Activated CD4-positive, alpha-beta T cell treated with anti-CD3 and anti-CD28 coated beads, Interleukin-2, Interleukin-4, amounts not matched to agents 100 ng/mL and 50 ng/mL, durations not matched to agents 16 hours and 8 hours (primary cell): ENCODE measurements at places on chromosomes 7 and 10.

DNA sequence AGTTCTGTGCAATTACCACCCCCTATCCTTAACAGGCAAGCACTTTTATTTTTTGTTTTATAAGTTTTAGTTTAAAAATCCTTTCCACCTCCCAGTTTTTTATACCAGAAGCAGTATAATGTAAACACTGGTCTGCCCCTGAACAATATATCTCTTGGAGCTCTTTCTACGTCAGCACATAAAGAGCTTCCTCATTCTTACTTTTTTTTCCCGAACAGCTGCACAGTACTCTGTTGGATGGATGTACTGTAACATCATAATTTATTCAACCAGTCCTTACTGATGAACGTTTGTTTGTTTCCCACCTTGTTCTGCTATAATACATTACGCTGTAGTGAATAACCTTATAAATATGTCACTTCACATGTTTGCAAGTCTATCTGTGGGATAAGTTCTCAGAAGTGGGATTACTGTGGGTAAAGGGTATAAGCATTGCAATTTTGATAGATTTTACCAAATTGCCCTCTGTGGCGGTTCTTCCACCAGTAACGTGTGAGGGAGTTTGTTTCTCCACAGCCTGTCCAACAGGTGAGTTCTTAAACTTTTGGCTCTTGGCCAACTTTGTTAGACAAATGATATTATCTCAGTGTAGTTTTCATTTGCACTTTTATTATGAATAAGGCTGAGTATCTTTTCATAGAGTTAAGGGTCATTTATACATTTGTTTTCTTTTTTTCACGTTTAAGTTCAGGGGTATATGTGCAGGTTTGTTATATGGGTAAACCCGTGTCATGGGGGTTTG, 32.8 kb downstream of the ADRA2A start:
- DNase-seq = no peak

GRCh38 chr7:84916161-84916560, 270.7 kb downstream of the SEMA3D start:
- DNase-seq = no peak

DNA sequence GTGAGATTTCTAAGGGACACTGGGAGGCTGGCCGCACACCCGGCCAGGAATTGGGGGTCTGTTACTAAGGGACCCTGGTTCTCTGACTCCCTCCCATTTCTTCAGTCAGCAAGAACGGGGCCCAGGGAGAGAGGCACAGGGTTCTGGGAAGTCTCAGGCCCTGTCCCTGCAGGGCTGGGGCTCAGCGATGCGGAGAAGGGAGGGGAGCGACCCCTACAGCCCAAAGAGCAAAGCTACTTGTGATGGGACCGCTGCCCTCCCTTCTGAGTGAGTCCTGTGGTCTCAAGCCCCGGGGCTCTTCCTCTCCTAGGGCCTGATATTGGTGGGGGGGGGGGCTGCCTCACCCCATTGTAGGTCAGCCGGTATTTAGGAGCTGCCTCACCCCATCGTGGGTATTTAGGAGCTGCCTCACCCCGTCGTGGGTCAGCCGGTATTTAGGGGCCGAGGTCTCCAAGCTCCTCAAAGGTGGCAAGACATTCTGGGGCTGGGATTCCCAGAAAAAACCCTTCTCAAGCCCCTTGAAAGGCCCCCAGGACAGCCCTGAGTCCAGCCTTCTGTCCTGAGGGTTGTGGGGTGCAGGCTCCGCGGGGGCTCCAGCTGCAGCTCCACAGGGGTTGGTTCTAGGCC, 16.9 kb upstream of the NKX6-2 start:
- no peak for DNase-seq

- no peak for DNase-seq
These were observed 82.0 kb downstream of the RNF133 start for GRCh38 chr7:122616951-122617350.

DNA sequence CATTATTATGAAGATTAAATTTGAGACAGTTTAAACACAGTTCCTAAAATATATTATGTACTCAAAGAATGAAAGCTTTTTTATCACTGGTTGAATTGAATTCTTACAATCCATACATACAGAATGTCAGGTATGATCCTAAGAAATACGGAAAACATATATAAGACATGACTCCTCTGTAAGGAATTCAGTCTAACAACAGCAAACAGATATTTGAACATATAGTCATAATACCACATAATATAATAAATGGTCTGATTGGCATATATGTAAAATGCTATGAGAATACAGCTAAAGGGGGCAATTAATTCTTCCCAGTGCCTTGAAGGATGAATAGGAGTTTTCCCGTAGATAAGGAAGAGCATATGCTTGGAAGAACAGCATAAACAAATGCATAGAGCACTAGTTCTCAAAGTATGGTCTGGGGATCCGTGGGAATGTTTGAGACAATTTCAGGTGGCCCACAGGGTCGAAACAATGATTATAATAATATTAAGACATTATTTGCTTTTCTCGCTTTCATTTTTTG, 10.6 kb upstream of the ARID5B start:
- DNase-seq = no peak

- DNase-seq = no peak
These were observed 71.4 kb downstream of the SGMS1 start for GRCh38 chr10:50552308-50552707.

DNA sequence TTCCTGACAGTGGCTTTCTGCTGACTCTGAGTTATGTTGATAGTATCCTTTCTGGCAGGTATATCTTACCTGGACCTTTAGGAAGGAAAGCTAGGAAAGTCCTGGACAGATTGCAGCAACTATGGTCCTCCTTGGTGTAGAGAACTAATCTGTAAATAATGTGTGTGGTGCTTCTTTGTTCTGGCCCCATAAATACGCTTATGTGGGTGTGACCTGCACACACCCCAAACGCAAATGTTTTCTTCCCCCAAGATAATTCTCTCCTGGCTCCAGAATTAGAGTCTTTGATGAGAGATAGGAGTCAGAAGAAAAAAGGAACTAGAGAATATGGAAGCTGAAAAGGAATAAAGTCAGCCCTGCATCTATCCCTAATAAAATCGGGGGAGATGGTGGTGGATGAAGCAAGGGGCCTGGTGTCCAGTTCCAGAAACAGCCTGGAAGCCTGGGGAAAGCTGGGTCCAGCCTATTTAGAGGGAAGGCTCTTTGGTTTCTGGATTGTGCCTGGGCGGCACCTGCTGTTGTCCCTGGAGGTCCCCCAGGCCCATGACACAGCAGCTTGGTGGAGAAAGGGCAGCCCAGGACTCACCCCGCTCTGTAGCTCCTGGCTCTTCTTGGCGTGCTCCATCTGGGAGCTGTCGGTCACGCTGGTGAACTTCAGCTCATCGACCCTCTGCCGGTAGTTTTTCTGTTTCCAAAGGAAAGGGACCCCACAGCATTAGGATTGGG, 38.2 kb downstream of the NRAP start:
- no peak for DNase-seq

- no peak for DNase-seq
These were observed 21.9 kb downstream of the ADCY1 start for GRCh38 chr7:45595809-45596664.

- DNase-seq = no peak
These were observed 44.9 kb upstream of the MYL10 start for GRCh38 chr7:101673951-101674350.

DNA sequence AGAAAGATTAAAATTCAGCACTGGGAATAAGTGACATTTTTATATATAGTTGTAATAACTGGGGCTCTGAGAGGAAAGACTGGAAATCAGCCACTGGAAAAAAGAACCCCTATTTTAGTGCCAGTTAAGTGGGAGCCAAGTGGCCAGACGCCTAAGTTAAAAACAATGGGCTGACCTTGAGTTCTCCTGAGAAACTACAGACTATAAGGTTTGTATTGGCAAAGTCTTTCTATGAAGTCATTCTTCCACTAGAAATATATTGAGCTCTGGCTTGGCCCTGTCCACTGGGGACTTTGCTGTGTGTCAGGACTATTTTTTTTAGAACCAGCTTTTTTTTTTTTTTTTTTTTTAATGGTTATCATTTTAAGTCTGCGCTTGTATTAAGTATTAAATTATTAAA, 210.6 kb upstream of the FZD8 start:
- DNase-seq = no peak

GRCh38 chr10:114412907-114413797, 8.8 kb upstream of the AFAP1L2 start:
- no peak for DNase-seq

- DNase-seq = no peak
These were observed 8.4 kb downstream of the IFIT2 start for GRCh38 chr10:89310056-89310893.

- DNase-seq = no peak
These were observed 130.2 kb upstream of the CTTNBP2 start for GRCh38 chr7:118003476-118003875.

GRCh38 chr10:49594594-49594993, 15.5 kb upstream of the SLC18A3 start:
- DNase-seq = peak; percentile 34

DNA sequence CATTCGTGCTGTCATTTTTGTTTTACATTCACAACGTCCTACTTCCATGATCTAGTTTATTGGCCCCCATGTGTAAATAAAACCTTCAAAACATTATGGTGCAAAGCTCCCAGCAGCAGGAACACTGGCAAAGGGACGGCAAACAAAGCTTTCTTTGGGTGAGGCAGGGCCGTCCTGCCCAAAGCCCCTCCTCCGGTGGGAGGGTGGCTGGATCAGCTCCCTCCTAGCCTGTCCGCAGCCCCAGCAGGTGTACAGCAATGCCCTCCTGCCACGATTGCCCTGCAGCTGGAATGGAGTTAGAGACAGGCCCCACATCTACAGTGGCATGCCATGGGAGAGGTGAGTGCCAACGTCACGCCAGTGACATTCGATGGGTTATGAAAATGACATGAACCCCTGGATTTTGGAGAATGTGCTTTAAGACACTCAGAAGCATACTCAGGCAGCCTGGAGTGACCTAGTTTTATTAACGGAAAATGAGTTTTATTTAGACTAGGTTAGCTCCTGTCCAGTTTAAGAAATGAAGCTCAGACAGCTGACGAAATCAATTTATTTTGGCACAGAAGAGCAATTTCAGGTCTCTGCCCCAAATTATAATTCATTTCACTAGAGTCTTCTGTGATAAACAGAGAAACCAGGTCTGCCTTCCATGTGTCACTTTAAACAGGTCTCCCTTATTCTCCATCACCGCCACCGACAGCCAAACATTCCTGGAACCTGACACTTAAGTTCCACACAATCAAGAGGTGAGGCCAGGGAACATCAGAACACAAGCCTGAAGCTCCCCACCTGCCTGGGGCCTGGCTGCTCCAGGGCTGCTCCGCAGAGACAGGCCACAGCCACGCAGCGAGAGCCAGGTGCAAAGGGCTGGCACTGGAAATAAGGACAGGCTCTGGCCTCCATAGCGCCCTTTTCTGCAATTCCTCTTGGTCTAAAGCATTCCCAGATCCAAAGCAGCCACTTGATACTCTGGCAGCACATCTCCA, 50.1 kb downstream of the VOPP1 start:
- DNase-seq = no peak

GRCh38 chr7:47513741-47514241, 68.1 kb downstream of the TNS3 start:
- no peak for DNase-seq

GRCh38 chr7:8114175-8114574, 145.6 kb downstream of the GLCCI1 start:
- peak; percentile 38 for DNase-seq

GRCh38 chr10:82961864-82962263, 1086.9 kb downstream of the NRG3 start:
- no peak for DNase-seq

- peak; percentile 47 for DNase-seq
These were observed 907 bp upstream of the IFRD1 start for GRCh38 chr7:112449353-112449752.

- DNase-seq = no peak
These were observed 10.3 kb upstream of the PCBD1 start for GRCh38 chr10:70898687-70899086.

DNA sequence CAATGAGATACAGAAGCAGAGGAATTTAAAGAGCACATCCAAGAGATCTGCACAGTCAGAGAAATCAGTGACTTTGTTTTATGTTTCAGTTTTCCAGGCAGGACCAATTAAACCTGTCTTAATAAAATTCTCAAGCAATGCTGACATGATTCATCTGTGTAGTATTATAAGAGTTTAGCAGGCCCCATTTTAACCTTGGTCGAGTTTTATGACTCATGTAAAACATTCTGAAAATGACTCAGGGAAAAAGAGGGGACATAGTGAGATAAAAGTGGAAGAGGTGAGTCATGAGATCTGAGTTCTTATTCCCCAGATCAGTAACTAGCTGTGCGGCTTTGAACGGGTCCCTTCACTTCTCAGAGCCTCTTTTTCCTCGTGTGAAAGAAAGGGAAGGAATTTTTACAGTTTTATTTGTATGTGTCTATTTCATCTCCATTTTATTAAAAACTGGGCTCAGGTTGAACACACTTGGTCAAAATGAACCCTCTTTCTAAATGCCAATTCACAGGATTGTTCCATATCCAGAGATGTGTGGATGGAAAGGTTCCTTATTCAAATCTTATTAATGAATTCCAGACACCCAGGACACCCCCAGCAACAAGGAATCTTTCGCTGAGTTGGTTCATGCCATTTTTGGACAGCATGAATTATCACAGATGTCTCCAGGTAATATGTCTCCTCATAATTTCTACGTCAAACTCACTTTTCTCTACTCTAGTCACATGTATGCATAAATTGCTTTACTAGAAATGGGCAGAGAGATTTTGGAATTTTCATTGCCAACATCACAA, 143.2 kb downstream of the JAZF1 start:
- peak; percentile 90 for DNase-seq

GRCh38 chr10:89837165-89838043, 136.0 kb downstream of the KIF20B start:
- peak; percentile 11 for DNase-seq

GRCh38 chr7:12089951-12090756, 120.9 kb upstream of the TMEM106B start:
- no peak for DNase-seq

DNA sequence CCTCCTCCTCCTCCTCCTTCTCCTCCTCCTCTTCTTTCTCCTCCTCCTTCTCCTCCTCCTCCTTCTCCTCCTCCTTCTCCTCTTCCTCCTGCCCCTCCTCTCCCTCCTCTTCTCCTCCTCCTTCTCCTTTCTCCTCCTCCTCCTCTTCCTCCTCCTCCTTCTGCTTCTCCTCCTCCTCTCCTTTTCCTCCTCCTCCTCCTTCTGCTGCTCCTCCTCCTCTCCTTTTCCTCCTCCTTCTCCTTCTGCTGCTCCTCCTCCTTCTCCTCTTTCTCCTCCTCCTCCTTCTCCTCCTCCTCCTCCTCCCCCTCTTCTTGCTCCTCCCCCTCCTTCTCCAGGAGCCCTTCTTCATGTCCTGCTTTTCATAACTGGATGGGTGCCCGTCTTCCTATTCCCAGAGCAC, 12.2 kb downstream of the PLXNA4 start:
- no peak for DNase-seq

DNA sequence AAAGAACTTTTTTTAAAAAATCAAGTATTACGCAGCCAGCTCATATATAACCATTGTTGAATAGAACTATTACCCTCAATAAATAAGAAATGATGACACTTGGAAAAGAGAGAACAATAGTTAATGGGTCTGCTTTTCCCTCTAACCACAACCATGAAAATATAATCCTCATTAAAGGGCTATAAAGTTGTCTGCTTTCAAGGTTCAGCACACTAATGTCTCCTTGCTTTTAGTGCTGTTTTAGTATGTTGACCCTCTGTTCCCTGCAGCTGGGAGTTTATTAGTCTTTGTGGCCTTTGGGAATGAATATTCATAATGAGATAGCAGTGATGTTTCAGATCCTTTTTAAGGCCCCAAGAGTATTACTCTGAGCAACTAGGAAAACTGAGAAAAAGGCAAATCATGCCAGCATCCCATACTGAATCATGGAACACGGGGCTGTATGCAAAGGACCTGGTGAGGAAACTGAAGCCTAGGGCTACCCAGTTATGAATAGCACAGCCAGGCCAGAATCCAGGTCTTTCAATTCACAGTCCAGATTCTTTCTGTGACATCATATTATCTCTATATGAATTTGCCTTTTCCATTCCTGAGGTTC, 332.0 kb upstream of the LRGUK start:
- no peak for DNase-seq

- DNase-seq = no peak
These were observed 73.9 kb upstream of the PDGFA start for GRCh38 chr7:593324-594115.
